ENCODE measurements at places on chromosomes 7 and 10.

- no peak for DNase-seq
Observed at GRCh38 chr10:61338146-61338545, 115.0 kb downstream of the TMEM26 start.

DNA sequence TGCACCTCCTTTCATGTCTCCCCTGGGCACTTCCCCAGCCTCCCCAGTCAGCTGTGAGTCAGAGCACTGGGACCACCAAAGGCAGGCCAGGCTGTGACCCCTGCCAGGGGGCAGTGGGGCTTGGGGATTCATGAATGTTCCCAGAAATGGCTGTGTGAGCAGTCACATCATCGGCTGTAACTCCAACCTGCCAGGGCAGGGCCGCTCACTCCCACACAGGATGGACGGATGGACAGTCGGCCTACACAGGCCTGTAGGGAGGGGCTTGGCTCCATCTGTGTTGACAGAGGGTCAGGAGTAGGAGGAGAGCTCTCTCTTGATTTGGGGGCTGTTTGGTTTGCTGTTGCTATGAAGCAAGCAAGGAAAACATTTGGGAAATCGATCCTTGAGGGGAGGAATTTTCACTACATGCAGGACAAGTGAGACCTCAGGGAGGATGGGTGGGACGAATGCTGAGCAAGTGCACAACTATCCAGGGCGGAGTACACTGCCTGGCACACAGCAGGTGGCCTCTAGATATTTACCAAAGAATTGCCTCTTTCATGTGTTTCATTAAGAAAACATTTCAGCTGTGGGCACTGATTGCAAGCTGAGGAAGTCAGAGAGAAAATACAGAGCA is 2.9 kb upstream of the IGFBP1 start:
- no peak for DNase-seq

GRCh38 chr10:89644691-89644966 is 413 bp downstream of the PANK1 start:
- DNase-seq: no peak

DNA sequence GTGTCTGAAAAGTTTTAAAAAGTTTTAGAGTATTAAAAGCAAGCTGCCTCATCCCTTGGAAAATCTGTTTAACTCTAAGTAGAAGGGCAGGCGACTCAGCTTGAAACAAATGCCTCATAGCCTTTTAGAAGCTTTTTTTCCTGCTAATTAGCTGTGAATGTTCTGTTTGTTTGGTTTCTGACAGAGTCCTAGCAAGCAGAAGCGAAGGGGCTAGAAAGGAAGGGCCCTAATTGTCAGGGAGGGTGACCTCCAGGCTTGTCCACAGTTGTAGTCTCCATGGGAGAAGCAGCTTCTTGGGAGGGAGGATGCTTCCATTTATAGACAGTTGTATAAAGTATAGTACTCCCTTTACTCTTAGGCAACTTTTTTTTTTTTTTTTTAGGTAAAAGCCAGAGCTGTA is 90.9 kb downstream of the DNAJC1 start:
- no peak for DNase-seq

- DNase-seq: no peak
Observed at GRCh38 chr7:120725376-120726039, 132.4 kb downstream of the TSPAN12 start.

DNA sequence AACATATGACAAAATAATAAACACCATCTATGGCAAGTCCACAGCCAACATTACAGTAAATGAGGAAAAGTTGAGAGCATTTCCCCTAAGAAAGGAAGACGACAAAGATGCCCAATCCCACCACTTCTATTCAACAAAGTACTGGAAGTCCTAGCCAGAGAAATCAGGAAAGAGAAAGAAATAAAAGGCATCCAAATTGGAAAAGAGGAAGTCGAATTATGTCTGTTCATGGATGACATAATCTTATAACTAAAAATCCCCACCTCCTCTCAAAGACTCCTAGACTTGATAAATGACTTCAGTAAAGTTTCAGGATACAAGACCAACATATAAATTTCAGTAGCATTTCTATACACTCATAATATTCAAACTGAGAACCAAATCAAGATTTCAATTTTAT is 288.5 kb upstream of the POT1 start:
- no peak for DNase-seq

DNA sequence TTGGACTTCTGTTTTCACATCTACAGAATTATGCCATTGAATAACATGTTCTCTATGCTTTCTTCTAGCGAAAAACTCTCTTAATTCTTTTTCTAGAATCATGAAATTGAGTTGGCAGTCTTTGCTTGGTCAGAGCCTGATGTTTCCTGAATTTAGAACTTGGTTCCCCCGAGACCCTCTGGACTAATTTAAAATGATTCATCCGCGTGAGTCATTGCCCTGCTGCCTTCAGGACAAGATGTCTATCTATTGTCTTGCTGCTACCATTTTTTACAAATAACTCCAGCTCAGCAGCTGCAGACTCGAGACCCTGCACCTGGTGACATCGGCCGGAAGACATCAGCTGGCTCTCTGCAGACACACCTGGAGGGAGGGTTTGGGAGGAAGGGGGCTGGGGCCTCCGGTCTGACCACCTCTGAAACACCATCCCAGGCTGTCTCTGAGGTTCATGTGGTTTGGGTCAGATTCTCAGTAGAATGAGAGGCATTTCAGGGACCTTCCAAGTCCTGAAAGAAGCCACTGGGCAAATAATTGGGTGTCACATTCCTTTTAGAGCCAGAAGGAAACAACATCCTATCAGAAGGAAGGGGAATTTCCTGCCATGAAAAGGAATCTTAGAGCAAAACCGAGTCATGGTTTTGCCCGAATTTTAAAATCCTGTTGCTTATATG is 20.9 kb upstream of the KLF6 start:
- DNase-seq: no peak

All from activated T-helper 1 cell treated with anti-CD3 and anti-CD28 coated beads, Interleukin-2, amount 50 U/mL, for 16 hours (primary cell).